CMK (cell line): ENCODE measurements at places on chromosomes 5 and 9.

DNA sequence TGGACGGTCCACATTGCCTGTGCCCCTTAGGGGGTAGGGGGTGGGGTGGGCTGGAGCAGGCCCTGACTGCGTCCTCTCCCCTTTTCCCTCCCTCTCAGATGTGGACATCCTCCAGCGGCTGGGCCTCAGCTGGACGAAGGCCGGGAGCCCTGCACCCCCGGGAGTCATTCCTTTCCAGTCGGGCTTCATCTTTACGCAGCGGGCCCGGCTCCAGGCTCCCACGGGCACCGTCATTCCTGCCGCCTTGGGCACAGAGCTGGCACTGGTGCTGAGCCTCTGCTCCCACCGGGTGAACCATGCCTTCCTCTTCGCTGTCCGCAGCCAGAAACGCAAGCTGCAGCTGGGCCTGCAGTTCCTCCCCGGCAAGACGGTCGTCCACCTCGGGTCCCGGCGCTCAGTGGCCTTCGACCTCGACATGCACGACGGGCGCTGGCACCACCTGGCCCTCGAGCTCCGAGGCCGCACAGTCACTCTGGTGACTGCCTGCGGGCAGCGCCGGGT lies 12.3 kb downstream of the COL27A1 start:
- DNase-seq, result no peak

GRCh38 chr5:142587354-142587965 lies 98.4 kb downstream of the FGF1 start:
- DNase-seq, result no peak

DNA sequence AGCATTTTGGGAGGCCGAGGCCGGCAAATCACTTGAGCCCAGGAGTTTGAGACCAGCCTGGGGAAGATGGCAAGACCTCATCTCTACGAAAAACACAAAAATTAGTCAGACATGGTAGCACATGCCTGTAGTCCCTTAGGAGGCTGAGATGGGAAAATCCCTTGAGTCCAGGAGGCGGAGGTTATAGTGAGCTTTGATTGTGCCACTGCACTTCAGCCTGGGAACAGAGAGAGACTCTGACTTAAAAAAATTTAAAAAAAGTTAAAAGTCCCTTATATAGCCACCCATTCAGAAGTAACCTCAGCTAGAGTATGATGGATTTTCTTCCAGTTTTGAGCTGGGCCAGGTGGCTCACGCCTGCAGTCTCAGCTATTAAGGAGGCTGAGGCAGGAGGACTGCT lies 72.4 kb downstream of the UGCG start:
- DNase-seq, result no peak

- no peak for DNase-seq
These were observed 126.4 kb upstream of the OSMR start for GRCh38 chr5:38719403-38719802.

DNA sequence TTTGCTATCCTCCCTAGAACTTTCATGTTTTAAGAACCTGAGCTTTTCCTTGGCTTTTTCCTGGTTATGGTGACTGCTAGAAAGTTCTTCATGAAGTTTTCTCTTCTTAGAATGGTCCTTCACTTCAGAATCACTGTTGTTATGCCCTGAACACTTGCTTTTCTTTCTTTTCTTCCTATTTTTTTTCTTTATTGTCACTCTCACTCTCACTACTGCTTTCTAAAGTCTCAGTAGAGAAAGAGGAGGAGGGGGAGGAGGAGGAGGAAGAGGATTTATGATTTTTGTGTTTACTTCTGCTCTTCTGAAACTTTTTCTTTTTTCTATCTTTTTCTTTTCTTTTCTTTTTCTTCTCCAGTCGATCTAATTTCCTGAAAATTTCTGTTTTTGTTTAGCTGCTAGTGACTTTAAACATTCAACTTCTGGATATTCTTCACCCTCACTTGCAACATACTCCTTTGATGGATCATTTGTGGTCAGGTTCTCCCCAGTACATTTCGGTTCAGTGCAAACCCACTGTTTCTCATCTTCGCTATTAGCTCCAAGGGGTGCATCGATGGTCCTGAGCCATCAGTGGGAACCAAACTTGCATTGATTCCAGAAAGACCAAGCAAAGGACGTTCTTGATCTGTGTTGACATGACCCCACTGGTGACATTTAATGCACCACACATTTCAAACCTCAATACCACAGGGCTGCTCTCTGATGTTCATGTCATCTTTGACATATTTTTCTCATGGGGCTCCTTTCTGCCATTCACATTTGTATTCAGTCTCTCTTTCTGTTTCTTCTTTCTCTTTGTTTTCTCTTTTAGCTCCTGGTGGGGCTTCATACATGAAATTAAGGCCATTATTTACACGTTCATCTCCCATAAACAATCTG lies 81.6 kb upstream of the HAND1 start:
- DNase-seq, result no peak

DNA sequence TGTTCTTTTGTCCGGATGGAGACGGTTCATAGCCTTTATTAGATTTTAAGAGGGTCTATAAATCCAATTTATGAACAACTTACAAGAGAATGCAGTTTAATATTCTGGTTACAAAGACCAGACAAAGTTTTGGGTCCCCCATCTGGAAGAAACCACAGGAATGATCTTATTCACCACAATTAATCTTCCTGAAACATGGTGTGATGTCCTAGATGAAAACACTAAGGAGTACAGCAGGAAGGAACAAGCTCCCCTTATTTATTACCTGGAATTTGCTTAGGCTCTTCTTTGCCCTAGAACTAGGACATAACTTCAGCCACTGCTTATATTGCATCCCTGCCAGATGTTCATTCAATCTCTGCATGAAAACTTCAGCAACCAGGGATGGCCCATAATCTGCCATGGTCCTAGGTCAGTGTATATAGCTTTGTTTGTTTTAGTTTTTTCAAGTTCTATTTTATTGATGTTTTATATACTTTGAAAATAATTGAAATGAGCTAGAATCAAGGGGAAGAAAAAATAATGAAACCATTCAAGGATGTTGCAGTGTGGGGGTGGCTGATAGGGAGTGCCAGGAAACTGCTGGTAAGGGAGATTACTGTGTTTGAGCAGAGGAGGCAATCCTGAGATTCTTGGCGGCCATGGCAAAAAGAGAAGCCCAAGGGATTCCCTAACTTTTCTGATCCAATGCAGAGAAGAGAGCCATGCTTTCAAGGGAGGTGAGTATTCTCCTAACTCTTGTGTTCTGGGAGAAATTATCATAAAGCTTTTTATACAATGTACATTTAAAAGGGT lies 16.8 kb downstream of the TXNDC8 start:
- DNase-seq, result no peak

- no peak for DNase-seq
These were observed 180.7 kb upstream of the ZNF618 start for GRCh38 chr9:113695440-113695851.

GRCh38 chr9:23581931-23582330 lies 244.1 kb downstream of the ELAVL2 start:
- DNase-seq, result no peak

DNA sequence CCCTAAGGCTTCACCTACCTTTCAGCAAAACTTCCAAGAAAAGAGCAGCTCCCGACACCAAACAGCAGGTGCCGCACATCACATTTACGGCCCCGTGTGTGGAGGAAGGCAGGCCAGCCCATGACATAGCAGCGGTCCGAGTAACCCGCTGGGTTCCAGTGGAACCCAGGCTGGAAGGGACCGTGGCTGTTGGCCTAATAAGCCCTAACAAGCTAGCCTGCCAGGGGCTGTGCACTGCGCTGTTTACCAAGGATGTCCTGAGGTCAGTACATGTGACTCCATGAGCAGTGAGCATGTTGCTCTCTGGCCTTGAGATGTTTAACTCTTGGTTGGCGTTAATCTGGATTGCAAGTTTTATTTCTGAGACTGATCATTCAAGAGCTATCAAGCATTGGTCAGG lies 131.5 kb downstream of the FSTL4 start:
- DNase-seq, result no peak

DNA sequence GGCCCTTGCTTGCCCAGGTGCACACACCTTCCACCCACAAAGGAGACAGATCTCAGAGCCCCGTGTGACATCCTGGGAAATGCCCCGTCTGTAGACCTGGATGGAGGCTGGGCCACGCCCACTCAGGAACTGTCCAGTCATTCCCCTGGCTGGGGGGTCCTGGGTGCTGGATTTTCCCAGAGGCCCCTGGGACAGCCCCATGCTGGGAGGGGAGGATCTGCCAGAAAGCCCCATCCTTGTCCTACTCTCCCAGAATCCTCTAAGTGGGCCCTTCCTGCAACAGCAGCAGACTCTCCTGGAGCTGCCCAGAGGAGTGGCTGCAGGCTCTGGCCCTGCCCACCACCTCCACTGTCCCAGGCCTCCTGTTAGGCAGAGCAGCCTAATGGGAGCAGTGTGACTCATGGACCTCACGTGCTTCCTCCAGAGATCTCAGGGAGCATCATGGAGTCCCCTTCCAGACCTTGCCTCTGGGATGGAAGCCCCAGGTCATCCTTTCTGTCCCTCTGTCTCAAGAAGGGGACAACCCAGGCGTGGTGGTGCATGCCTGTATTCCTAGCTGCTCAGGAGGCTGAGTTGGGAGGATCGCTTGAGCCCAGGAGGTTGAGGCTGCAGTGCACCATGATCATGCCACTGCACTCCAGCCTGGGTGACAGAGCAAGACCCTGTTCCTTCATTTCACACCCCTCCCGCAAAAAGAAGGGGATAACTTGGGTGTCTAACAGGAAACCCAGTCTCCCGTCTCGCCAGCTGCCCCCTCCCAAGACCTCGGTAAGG lies 51.7 kb downstream of the JADE2 start:
- no peak for DNase-seq

GRCh38 chr5:149679876-149680809 lies 50.0 kb upstream of the PPARGC1B start:
- no peak for DNase-seq

- DNase-seq, result no peak
These were observed 25.0 kb downstream of the NDFIP1 start for GRCh38 chr5:142133330-142134206.

DNA sequence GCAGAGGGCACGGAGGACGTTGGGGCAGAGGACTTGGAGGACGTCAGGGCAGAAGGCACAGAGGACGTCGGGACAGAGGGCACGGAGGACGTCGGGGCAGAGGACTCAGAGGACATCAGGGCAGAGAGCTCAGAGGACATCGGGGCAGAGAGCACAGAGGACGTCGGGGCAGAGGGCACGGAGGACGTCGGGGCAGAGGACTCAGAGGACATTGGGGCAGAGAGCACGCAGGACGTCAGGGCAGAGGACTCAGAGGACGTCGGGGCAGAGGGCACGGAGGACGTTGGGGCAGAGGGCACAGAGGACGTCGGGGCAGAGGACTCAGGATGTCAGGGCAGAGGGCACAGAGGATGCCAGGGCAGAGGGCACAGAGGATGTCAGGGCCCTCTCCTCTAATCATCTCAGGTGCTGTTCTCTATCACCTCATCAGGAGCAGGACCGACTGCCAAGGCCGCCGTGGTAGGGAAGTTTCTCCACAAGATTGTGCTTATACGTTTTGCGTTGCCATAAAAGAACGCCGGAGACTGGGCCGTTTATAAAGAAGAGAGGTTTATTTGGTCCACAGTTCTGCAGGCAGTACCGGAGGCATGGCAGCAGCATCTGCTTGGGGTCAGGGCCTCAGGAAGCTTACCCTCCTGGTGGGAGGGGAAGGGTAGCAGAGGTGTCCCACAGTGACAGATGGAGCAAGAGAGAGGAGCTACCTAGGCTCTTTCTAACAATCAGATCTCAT lies 29.4 kb upstream of the ADAMTS2 start:
- DNase-seq, result no peak
